Stimulated activated CD4-positive, alpha-beta T cell treated with anti-CD3 and anti-CD28 coated beads, Interleukin-1b, Interleukin-23, amount 100 ng/mL, for 48 hours (primary cell): ENCODE measurements at places on chromosomes 6 and 20.

DNA sequence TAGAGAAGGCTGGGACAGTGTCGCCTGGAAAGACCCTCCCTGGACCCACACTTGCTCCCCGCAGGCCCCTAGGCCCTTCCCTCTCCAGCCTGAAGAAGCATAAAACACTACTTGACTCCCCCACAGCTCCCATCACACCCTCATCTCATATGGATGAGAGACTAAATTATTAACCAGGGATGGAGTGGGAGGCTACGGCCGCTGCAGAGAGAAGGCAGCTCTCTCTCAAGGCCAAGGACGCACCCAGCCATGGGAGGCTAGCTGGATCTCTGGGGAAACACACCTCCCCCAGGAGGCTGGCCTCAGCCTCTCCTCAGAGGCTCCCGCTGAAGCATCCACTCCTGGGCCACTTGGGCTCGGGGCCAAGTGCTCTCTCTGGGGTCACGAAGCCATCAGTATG is 102.5 kb downstream of the GRM4 start:
- no peak for DNase-seq

- no peak for DNase-seq
Measured at GRCh38 chr20:24384865-24385264, 84.6 kb upstream of the SYNDIG1 start.

GRCh38 chr20:38152621-38153221 is 12.3 kb downstream of the TGM2 start:
- DNase-seq: peak; percentile 21

DNA sequence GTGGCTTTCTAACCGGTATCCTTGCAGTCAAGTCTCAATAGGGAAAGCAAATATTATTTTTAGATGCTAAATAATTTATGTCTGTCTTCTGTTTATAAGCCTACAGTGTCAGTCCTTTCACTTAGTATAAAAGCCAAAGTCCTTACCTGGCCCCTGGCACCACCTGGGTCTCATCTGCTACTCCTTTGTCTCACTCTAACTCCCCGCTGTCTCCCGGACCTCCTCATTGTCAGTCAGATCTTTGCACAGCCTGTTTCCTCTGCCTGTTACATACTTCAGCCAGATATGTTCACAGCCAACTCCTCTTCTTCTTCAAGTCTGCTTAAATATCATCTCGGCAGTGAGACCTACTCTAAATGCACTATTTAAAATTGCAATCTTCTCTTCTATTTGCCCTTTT is 84.2 kb downstream of the THEMIS start:
- no peak for DNase-seq

DNA sequence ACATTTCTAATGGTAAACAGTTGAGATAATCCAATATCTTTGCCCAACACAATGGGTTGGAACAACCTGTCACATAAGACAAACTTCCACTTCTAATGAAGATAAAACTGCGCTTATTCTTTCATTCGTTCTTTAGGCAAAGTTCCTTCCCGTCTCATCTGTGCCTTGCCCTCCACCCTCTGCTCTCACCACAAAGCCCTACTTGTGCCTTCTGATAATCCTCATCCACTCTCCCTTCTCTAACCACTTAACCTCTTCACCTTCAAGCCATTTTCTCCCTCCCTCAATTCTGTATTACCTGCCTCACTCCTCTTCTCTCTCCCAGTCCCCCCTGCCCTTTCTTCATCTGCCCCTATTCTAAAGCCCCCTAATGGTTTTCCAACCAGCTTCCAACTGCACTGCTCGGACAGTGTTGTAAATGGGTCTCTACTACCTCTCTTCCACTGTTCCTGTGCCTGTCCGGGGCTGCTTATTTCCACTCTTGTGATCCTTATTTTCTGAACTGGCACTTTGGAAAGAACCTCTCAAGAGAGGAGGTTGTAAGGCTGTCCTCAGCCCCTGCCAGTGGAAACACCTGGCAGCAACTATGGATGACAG is 62.9 kb upstream of the MYB start:
- DNase-seq: no peak

GRCh38 chr20:57709823-57710799 is at the start of gene PMEPA1:
Gene PMEPA1, minus strand, starts transcription at chr20:57710015. Its CDS starts 433 bp downstream, at chr20:57709582.
- peak; percentile 88 for DNase-seq

- no peak for DNase-seq
Measured at GRCh38 chr6:13488015-13488895, 855 bp upstream of the GFOD1 start.

GRCh38 chr20:32652739-32653526 is 20.8 kb downstream of the C20orf203 start:
- peak; percentile 86 for DNase-seq

DNA sequence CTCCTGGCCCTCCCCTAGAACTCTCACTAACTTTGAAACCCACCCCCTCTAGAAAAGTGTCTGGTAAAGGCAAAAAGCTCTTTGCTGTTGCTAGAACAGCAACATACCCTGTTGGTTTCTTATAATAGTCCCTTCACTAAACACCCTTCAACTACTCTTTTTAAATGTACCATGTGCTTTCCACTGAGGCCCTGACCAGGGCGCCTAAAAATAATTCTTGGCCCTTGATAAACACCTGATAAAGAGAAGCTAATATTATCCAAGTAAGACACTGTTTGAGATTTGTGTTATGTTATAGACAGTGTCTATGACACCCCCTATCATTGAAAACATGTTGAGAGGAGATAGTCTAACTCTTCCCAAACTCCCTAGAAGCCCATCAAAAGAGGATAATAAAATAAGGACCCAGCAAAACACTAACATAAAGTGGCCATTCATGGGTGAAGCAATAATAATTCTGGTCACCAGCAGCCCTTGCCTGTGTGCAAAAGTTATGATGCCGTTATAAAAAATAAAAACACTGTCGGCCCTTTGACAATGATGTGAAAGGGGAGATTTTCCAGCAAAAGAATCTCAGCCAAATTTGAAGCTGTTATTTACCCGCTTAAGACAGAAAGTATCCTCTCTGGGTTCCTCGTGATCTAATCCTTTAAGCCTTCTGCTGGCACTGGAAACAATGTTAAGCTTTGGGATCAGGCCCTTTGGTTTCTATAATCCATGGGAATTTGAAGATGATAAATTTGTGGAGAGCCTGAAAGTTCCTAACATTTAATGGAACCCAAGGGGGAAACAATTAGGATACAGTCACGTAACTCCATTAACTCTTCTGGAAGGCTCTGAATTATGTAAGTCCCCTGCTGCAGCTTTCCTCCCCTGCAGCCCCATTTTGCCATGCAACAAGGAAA is 122.6 kb upstream of the PLCB4 start:
- DNase-seq: no peak

GRCh38 chr6:112281821-112282615 is 27.7 kb upstream of the LAMA4 start:
- no peak for DNase-seq

- DNase-seq: no peak
Measured at GRCh38 chr6:2482773-2483172, 237.4 kb upstream of the GMDS start.

GRCh38 chr6:4224067-4224978 is 88.9 kb upstream of the ECI2 start:
- no peak for DNase-seq

- no peak for DNase-seq
Measured at GRCh38 chr6:141956046-141956761, 176.5 kb upstream of the GJE1 start.

- no peak for DNase-seq
Measured at GRCh38 chr20:37852666-37853065, 50.3 kb upstream of the VSTM2L start.

DNA sequence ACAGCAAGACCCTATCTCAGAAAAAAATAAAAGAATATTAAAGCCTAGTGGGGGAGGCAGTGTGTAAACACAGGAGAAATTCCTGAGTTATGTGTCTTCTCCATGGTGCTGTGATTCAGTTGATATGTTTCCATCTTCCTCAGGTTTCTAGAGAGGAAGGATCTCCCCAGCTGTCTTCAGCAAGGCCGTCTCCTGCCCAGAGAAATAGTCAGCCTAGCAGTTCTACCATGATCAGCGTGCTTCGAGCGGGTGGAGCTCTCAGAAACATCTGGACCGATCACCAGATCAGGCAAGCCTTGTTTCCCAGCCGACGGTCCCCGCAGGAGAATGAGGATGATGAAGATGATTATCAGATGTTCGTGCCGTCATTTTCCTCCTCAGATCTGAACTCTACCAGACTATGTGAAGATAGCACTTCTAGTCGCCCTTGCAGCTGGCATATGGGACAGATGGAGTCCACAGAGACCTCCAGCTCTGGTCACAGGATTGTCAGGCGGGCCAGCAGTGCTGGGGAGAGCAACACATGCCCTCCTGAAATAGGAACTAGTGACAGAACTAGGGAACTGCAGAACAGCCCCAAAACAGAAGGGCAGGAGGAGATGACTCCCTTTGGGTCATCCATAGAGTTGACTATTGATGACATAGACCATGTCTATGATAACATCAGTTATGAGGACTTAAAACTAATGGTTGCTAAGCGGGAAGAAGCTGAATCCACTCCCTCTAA is 34.9 kb upstream of the MTHFD1L start:
- DNase-seq: no peak

- no peak for DNase-seq
Measured at GRCh38 chr20:46353500-46354206, 45.4 kb upstream of the CDH22 start.

DNA sequence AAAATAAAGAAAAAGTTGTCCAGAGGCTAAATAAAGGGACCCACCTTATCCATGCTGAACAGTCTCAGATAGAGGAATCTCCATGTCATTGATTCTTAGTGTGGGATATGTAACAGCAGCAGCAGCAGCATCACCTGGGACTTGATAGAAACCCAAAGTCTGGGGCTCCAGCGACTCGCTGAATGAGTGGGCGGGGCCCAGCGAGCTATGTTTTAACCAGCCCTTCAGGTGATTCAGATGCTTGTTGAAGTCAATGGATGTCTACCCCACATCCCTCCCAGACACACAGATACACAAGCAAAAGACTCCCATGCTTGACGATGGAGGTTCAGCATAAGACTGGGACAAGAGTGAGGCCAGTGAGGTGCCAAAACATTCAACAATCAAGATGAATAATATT is 298.6 kb downstream of the UBE3D start:
- no peak for DNase-seq

GRCh38 chr6:121382467-121383121 is 48.3 kb upstream of the TBC1D32 start:
- DNase-seq: no peak

DNA sequence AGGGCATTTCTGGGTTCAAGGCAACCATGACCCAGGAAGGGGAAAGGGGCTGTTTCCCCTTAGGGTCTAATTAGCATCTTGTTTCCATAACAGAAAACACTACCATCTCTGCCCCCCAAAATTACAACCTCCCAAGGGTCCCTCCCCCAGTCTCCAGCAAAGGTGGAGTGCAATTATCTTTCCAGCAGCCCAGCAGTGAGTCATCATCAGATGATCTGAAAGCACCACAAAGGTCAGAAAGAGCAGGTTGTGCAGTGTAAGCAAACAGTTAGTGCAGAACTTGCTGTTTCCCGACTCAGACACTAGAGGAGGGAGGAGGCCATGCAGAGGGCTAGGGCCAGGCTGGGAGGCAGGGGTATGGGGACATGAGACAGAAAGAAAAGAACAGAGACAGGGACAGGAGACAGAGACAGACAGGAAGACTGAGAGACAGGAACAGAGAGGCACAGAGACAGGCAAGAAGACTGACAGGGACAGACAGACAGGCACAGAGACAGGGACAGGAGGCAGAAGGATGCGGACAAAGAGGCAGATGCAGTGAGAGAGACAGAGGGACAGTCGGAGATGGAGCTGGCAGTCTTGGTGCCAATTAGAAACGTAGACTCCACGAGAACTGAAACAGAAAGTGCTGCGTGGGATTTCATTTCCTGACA is 62.5 kb downstream of the PYGB start:
- DNase-seq: peak; percentile 67

DNA sequence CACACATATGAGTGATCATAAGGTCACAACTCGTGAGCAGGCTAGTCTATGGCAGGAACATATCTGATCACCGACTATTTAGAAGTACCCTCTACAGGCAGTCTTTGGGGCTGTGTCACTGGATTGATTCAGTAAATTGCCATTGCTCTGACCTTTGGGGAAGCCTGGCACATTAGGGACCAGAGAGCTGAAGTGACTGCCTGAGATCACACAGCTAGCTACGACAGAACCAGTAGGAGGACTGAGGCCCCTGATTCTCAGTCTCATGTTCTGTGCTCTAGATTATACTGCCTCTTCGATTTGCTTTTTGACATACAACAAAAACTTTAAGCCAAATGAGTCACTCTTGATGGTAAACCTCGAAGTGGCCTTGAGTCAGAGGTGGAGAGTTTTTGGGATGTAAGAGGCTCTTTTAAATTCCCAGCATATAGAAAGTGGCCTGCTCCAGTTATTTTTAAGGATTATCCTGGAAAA is 247.5 kb upstream of the SUPT3H start:
- peak; percentile 40 for DNase-seq

DNA sequence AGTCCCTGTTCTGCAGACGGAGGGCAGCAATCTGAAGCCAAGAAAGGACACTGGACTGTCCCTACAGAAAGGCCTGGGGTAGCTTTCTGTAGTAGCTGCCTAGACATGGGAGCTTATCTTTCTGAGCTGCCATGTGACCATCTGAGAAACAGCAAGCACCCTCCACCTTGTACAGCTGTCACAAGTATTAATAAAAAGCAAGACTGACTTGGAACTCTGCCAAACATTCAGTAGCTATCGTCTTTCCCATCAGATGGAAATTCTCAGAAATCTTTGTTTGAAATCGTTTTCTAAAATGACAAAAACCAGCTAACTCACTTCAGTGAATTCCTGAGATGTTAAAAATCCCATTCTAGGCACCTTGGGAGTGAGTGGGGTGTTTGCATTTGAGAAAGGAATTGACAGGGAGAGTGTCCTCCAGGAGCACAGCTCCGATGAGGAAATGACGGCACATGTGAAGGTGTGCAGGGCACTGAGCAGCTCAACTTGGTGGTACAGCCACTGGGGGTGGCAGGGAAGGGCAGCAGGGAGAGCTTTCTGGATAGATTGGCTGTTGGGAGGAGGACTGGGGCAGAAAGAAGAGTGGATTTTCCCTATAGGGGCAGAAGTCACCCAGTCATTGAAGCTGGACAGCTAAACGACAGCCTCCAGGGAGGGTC is 24.5 kb downstream of the ACSS1 start:
- no peak for DNase-seq

DNA sequence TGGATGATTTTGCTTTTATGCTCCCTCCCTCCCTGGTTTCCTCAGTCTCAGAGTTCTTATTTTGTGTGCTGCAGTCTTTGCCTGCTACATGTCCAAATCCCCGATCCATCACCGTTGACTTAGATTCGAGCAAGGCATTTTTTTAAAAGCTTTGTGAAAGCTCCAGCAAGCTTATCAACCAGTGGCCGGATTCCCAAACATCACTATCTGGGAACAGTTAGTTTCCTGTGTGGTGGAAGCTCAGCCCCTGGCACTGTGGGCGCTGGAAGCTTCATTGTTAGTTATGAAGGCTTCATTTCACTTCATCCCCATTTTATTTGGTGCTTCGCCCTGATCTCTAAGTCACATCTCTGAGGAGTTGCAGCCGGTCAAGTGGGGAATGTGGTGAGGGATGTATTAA is 44.7 kb downstream of the DEK start:
- no peak for DNase-seq

- no peak for DNase-seq
Measured at GRCh38 chr6:24660105-24660504, 6.6 kb downstream of the TDP2 start.

GRCh38 chr6:52759085-52759484 is 4.2 kb downstream of the GSTA2 start:
- no peak for DNase-seq

GRCh38 chr6:124055963-124056362 is 252.3 kb downstream of the NKAIN2 start:
- DNase-seq: no peak
